ENCODE measurements at places on chromosomes 16 and 17. TPM values are rescaled to one million over a fixed set of nuclear protein-coding genes. Genes with fewer than 3 reads are reported as not detected.

LGALS9B gene
- not detected for total RNA-seq

ARMC5 gene
- 11.8 TPM for total RNA-seq

CCL1 gene
- total RNA-seq: not detected

CDH11 gene
- total RNA-seq: 15.4 TPM

KRT32 gene
- total RNA-seq: not detected

ENDOV gene
- total RNA-seq: 21.3 TPM

SCO1 gene
- total RNA-seq: 18.5 TPM

KRT20 gene
- not detected for total RNA-seq

KRTAP4-5 gene
- total RNA-seq: not detected

MT1M gene
- total RNA-seq: 4.2 TPM

CSH2 gene
- total RNA-seq: not detected

SLC47A1 gene
- total RNA-seq: 1.4 TPM

KREMEN2 gene
- not detected for total RNA-seq

FOXL1 gene
- total RNA-seq: 0.81 TPM

CMTM2 gene
- total RNA-seq: not detected

GP1BA gene
- not detected for total RNA-seq

TMEM106A gene
- total RNA-seq: 4.0 TPM

CARD14 gene
- total RNA-seq: 0.16 TPM

PARN gene
- 13.8 TPM for total RNA-seq

PERCC1 gene
- total RNA-seq: not detected

CACNG3 gene
- total RNA-seq: not detected

BCKDK gene
- 12.3 TPM for total RNA-seq

Measured in bladder microvascular endothelial cell (primary cell).